ENCODE measurements at places on chromosomes 7 and 10.
A peak's percentile ranks its signal among the peaks of the same experiment; 100 is the strongest.

DNA sequence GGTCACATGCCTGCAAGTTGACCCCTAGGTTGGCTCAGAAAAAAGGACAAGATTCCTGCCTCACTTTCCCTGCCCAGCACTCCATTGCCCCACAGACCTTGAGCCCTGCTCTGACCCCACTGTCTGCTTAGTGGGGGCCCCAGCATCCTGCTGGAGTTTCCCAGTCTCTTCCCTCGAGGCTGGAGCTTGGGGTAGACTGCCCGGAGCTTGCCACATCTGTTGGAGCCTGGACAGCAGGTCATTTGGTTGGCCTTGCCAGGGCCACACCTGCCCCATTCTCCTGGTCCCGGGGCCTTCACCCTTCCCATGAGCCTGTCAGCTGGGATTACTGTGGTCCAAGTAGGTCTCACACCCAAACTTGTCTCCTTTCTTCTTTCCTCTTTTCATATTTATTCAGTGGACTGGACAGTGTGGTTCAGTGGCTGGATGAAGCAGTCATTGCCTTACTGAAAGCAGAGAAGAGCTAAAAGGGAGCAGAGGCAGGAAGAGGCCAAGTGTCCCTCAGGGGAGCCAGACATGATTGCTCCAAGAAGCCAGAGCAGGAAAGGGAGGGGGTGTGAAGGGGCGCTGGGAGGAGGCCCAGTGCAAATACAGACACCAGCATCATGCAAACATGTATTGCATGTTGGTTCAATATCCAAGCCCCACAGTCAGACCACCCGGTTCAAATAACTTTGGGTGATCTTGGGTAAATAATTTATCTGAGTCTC, 56.2 kb upstream of the CACUL1 start:
- DNase-seq = no peak

DNA sequence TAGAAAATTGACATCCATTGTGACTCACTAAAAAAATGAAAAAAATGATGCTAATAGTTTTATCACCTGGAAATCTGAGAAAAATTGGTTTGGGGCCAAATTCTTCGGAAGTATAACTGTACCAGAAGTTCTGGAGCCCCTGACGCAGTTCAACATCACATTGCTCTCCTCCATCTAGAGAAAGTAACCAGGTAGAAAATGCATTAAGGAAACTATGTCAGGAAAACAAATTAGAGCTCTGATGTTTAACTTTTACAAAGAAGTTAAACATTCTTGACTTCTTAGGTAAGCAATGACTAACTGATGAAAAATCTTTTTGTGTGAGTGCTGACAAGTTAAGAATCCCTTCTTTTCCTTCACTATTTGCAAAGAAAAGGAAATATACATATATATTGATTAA, 61.1 kb upstream of the TMEM196 start:
- DNase-seq = no peak

- DNase-seq = peak; percentile 77
These were observed 12.6 kb downstream of the KLLN start for GRCh38 chr10:87850742-87851205.

GRCh38 chr7:100745184-100745583, 11.8 kb downstream of the ZAN start:
- DNase-seq = peak; percentile 60

DNA sequence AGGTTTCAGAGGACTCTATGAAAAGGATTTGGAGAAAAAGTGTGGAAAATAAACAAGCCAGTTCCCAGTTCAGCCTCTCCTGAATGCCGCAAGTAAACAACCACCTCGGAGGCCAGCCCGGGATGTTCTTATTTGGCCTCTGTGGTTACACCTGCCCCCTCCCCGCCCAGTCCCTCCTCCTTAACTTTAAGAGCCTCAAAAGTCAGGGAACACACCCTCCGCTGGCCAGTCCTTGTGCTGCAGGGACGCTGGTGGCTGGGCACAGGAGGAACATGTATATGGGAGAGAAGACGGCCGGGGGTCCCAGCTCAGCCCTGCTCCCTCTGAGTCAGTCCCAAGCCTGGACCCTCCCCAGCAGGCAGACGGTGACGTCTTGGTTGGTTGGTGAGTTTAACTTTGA, 6.1 kb downstream of the CHST3 start:
- DNase-seq = no peak

- no peak for DNase-seq
These were observed 93.0 kb upstream of the PCGF5 start for GRCh38 chr10:91127341-91128082.

DNA sequence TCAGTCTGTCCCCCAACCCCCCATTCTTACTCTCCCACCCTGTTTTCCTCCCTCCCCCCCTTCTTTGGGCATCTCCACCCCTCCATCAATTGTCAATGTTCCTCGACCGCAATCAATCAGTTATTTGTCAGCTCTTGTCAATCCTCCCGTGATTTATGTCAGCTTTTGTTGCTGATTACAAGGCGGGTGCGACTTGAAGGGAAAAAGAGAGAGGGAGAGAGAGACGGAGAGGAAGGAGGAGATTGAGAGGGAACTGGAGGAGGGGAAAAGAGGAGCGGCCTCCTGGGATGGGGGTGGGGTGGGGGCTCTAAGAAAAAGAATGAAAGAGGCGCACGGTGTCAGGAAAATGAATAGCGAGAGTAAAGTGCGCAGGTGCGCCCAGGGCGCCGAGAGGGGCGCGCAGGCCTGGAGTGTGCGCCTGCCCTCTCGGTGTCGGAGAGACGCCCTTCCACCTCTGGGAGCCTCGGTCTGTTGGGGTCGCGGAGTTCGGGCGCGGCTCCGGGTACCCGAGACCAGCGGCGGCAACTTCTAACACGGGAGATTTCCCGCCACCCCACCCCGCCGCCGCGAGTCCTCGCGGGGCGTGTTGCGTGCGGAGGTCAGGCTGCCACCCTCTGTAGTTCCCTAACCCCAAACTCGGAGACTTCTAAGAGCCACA, 1.1 kb upstream of the ZNF503 start:
- peak; percentile 35 for DNase-seq

GRCh38 chr7:142874837-142875236, 10.7 kb downstream of the TRPV6 start:
- DNase-seq = no peak

GRCh38 chr10:89535171-89536012, at the start of gene SLC16A12:
Gene SLC16A12, minus strand, starts transcription at chr10:89535594. Its CDS starts 73,016 bp downstream, at chr10:89462578.
- DNase-seq = no peak

- DNase-seq = no peak
These were observed 18.5 kb downstream of the PRKCQ start for GRCh38 chr10:6561552-6561951.

- no peak for DNase-seq
These were observed 6.5 kb downstream of the ZSWIM8 start for GRCh38 chr10:73791871-73792400.

DNA sequence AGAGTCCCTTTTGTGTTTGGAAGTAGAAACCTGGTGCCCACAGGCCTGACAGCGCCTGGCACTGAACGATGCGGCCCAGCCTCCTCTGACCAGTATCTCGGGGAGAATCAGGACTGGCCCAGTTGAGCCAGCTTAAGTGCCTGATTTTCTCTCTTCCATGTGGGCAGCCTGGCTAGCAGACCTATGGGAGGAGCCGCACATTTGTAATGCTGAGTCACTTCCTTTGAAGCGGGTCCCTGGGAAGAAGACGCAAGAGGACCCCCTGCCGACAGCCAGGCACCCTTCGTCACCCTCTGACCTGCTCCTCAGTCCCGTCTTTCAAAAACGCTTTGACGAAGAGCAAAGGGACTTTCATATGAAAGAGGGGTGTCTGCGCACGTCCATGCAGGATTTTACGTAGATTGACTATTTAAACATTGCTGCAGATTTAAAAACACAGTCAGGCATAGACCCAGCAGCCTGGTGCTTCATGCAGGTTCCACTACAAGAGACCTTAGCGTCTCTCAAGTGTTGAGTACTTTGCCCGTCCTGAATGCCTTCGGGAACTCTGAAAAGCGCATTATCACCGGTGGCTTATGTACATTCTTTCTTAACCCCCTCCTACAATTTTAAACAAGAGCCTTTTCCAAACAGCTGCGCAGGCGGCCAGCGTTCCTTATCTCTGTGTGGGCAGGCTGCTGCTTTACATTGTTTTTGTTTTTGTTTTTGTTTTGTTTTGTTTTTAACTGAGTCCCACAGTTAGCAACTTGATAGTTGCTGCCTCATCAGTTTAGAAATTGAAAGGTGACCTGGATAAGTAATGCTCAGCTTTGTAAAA, 36.5 kb upstream of the AP5Z1 start:
- DNase-seq = peak; percentile 89

DNA sequence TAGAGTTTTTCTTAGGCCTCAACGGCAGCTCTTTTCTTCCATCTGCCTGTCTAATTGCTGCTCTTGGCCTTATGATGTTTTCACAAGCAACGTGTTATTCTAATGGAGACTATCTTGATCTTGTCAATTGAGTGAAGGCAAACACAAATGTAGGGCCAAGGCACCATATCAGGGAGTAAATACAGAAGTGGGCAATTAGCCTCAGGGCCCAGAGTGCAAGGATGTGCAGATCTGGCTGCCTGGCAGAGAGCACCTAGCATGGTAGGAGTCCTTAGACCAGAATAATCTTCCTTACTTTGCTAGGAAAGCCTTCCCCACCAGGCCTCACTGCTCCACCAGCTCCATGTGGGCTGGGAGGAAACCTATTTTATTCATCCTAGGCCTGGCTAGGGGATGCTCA, 590.9 kb downstream of the LRMDA start:
- DNase-seq = no peak

DNA sequence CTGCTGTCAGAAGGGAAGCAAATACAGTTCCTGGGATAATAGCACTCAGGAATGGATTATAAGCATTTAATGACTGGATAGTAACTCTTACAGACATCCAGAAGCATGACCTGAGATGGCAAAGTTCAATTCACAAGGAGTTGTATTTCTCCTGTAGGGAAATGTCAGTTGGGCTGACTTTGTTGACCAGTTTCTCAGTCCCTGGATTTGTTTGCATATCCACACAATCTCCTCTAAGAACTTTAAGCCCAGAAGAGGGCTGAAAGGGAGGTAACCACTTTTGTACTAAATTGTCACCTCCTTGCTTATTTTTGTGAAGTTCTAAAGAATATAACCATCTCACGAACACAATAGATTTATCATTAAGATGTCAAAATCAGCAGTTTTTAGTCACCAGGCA, 140.3 kb downstream of the SEMA3D start:
- no peak for DNase-seq

DNA sequence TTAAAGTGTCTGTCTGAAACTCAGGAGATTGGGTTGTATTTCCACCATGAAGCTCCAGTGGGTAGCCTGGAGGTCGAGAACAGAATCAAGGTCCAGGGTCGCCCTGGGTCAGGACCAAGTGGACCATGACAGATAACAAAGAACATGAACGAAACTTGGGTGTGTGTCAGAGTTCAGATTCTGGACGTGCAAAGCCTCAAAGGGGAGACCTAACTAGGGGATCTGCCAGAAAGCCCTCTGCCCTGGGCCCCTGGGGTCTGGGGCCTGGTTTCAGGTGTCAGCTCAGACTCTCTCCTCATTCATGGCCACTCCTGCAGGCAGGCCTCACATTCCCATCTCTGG, 1.6 kb downstream of the RASSF4 start:
- no peak for DNase-seq

DNA sequence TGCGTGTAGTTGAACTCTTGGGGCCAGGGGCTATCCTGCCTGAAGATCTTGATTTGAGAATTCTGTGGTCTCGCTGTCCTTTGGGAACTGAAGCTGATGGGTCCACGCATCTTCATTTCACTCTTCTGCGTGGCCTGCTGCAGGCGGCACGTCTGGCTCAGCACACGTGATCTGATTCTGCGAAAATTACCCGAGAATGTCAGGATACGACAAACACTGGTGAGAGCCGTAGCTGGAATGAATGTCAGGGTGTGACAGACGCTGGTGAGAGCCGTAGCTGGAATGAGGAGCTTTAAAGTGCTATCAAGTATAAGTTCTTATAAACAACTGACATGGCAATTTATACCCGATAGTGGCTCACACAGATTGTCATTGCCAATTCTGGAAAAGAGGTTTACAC, 44.6 kb upstream of the CFAP46 start:
- DNase-seq = no peak

DNA sequence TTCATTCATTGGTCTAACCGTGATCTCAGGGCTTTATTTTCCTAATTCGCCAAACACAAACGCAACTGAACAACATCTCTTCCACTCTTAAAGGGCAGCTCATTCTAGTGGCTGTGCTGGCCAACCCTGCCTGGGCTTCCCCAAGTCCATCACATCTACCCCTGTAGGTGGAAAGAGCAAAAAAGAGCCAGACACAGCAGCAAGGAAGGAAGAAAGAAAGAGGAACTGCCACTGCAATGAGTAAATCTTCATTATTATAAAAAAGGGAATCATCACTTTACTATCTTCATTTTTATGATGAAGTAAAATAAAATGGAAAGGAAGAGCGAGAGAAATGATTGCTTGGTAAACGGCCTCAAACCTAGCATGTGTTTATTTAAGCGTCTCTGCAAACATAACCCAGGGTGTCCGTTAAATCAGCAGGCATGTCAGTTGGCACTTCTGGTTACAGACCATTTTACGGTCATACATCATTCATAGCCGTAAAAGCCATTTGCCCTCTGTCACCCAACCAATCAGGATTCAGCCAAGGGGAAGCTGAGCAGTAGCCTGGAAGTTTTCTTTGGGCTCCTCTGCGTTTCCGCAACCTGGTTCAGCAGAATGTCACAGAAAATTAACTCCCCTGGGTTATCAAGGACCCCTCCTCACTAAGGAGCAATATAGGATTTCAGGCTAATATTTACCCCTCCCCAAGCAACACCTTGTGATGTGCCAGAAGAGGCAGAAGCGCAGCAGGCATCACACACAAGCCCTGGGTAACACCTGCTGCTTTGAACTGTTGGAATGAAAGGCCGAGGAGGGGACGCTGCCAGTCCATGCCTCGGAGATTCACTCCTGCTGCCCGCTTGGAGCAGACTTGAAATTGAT, 234.0 kb downstream of the SNX10 start:
- no peak for DNase-seq

GRCh38 chr10:77210645-77211044, 427.0 kb downstream of the KCNMA1 start:
- DNase-seq = no peak

GRCh38 chr7:17952387-17952786, 12.1 kb upstream of the SNX13 start:
- DNase-seq = no peak

GRCh38 chr7:95536656-95537311, 51.0 kb downstream of the ASB4 start:
- DNase-seq = no peak

DNA sequence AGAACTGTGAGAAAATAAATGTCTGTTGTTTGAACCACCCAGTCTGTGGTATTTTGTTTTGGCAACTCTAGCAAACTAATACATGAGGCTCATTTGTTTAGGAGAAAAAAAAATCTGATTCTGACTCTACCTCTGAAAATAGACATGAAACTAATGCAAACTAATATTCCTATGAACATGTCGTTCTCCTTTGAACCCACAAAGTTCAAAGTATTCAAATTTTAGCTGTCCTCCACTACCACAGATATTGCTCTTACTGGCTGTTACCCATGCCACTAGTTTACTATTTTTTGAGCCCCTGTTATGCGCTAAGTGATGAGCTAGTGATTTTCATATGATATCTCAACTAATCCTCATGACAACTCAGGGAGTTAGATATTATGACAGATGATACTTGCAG, 58.8 kb upstream of the ZNF804B start:
- no peak for DNase-seq

All from fibroblast of the aortic adventitia (primary cell).